ENCODE measurements at places on chromosomes 3 and 15.

- no peak for DNase-seq
These were observed 8.9 kb upstream of the NSMCE3 start for GRCh38 chr15:29278436-29279105.

GRCh38 chr15:43277231-43277823 lies 10.6 kb upstream of the TGM5 start:
- no peak for DNase-seq

GRCh38 chr3:108623504-108623903 lies 34.0 kb downstream of the DZIP3 start:
- DNase-seq: no peak

- no peak for DNase-seq
These were observed 55.6 kb downstream of the CYP11A1 start for GRCh38 chr15:74311734-74312444.

DNA sequence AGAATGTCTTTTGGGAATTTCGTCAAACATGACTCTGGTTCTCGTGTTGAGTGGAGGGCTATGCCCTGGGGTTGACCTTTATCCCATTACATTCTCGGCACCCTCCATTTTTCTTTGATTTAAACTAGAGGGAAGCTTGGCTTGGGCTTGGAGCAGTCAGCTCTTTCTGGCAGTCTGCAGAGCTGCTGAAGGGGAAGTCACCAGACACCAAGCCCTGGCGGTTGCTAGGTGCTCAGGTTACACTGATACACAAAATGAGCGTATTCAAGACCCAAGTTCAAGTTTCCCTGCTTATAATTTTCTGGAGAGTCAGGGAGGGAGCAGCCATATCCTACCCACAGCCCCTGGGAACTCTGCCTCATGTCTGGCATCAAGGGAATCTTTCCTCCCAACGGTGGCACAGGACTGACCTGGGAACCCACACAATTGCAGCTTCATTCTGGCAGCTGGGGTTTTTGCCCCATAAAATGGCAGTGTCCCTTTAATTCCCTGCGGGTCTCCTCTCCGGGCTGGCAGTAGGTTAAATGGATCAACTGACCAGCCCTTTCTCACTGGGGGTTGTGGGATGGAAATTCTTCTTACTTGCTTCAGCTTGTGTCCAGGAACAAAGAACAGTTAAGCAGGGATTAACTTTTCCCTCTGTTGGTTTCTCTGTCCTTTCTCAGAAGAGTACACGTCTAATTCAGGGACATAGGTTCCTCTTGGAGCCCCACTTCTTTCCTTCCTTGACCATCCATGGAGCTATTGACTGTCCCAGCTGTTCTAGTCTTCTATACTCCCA lies 110.0 kb upstream of the DLG1 start:
- DNase-seq: no peak

- no peak for DNase-seq
These were observed 380.7 kb upstream of the GOLIM4 start for GRCh38 chr3:168476360-168476980.
